ENCODE measurements at places on chromosomes 1 and 21. TPM values are rescaled to one million over a fixed set of nuclear protein-coding genes. Genes with fewer than 3 reads are reported as not detected.

Gene SERINC2
- total RNA-seq = not detected

Gene DCST1
- 0.19 TPM for total RNA-seq

Gene FOXD3
- total RNA-seq = not detected

Gene ARHGEF16
- not detected for total RNA-seq

Gene PPIAL4G
- total RNA-seq = 0.94 TPM

Gene TMEM61
- not detected for total RNA-seq

Gene ZBTB40
- 20.6 TPM for total RNA-seq

Gene MYCL
- 8.1 TPM for total RNA-seq

Gene IFFO2
- 25.7 TPM for total RNA-seq

Gene PDE4B
- total RNA-seq = 46.7 TPM

Gene KCNJ6
- total RNA-seq = not detected

Gene TMEM69
- 12.7 TPM for total RNA-seq

Gene PLA2G2F
- not detected for total RNA-seq

All from naive thymus-derived CD4-positive, alpha-beta T cell (primary cell).